Caco-2 (cell line): ENCODE measurements at places on chromosomes 3 and 15.
A peak's percentile ranks its signal among the peaks of the same experiment; 100 is the strongest.

DNA sequence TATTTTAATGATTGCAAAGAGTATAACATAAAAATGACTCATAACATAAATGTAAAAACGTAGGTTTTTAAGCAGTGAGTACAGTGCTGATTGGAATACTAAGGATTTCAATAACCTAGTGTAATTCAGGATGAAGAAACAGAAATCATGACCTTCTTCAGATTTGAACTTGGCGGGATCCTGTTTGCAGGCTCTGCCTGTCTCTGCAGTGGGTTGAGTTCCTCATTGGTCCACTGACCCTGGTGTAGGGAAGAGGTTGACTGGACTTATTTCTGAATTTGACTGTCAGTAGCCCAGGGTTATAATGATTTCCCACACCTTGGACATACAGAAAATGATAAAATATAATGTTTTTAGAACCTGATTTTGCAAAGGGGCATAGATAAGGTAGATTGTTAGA, 171.7 kb downstream of the FNDC3B start:
- no peak for DNase-seq

DNA sequence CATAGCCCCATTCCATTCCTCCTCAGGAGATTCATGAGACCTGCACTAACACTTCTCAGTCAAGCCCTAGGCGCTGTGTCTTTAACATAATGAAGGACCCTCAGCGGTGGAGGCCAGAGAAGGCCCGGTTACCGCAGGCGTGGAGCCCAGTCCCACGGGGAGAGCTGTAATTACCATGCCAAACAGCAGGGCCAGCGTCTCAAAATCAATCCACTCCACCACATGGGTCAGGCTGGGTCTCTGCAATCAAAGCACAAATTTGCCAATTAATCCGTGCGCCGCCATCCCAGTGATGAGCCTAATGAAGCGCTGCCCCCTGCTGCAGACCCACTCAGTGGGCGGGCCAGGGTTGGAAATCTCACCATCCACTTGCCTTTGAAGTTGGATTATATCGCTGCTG, 109.7 kb downstream of the OCA2 start:
- no peak for DNase-seq

DNA sequence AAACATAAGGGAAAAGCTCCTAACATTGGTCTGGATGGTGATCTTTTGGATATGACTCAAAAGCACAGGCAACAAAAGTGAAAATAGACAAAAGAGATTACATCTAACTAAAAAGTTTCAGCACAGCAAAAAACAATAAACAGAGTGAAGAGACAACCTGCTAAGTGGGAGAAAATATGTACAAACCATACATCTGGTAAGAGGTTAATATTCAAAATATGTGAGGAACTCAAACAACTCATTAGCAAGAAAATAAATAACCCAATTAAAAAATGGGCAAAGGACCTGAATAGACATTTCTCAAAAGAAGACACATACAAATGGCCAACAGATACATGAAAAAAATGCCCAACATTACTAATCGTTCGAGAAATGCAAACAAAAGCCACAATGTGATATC, 19.0 kb upstream of the NR1I2 start:
- DNase-seq = no peak

DNA sequence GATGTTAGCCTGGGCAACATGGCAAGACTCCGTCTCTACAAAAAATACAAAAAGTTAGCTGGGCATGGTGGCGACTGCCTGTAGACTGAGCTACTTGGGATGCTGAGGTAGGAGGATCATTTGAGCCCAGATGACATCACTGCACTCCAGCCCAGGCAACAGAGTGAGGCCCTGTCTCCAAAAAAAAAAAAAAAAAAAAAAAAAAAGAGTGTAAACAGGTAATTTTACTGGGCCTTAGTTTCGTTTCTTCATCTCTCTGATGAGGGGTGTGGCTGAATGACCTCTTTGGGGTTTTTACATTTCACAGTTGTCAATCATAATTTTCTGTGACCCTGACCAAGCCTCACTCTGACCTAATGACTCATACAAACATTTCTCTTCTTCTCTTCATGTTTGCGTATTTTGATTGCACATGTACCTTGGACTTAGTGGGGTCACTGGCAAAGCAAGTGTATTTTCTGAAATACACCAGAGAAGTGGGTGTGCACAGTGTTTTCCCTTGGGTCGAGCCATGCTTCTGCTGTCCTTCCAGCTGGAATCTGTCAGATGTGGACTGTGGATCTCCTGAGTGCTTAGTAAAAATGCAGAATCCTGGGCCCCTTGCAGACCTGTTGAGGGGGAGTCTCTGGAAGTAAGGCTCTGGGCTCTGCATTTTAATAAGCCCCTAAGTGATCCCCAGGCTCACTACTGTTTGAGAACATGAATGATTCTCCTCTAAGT, 140.5 kb downstream of the FNDC3B start:
- peak; percentile 63 for DNase-seq

- no peak for DNase-seq
Measured at GRCh38 chr15:35064576-35065190, 20.4 kb downstream of the NANOGP8 start.
